ENCODE measurements at places on chromosomes 4 and X.

DNA sequence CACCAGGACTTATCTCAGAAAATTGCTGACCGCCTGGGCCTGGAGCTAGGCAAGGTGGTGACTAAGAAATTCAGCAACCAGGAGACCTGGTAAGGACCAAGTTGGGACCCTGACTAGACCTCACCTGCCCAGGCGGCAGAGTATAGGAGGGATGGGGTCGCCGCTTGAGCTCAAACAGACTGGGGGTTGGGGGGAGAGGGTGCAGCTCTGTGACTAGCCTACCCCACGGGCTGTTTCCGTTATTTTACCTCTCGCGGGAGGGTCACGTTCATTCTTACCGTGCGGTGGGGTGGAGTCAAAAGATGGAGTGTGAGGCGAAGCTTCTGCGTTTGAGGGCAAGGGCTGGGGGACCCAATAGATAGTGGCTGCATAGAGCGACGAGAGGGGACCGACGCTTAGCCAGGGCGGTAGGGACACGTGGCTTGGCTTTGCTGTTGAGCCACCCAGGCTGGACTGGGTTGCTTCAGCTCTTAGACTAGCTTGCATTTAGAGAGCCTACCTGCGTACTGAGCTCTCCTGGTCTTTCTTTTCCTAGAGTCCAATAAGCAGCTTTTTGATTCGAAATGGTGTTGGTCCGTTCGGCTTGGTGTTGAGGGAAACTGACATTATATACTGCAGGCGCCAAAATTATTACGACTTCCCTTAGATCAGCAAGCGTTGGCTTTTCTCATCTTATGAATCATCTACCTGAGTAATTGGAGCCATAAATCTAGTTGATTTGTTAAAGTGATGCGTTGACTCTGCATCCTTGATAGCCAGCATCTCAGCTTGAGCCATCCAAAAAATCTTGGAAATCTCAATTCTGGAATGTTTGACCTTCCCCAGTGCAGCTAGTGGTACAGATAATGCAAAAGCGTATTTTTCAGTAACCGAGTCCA lies 591 bp downstream of the PRPS1 start:
- peak; percentile 22 for DNase-seq

DNA sequence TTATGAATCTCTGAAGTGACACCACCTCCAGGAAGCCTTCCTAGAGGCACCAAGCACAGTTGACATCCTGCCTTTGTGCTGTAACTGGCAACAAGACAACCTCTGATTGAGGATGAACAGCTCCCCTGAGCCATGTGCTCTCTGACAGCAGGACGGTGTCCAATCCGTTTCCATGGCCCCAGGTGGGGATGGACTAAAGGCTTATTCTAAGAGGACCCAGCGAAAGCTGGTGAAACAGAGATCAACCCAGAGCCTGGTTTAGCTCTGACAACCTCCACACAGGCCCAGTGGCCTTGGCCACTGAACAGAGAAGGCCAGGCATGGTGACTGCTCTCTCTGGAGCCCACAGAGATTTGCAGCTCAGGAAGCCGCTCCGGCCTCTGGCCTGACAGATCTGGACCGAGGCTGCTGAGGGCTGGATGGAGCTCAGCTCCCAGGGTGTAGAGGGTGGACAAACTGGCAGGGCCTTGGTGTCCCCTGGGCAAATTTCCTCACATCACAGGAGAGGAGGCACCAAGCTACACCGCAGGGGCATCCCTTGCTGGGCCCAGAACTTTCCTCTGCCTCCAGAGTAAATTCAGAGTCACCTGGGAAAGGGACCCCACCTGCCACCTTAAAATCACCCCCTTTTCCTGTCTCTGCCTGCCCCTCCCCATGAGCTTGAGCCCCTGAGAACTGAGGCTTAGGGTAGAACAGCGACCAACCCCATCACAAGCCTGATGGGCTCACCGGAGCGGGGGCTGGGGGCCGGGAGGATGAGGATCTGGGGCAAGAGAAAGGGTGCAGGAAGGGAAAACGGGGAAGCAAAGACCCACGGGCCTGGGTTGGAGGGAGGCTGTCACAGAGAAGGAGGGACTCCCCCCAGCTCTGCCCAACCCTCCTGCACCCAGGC lies 40.2 kb downstream of the HMX1 start:
- no peak for DNase-seq

- no peak for DNase-seq
Measured at GRCh38 chr4:96136056-96136455, 296.2 kb downstream of the PDHA2 start.

DNA sequence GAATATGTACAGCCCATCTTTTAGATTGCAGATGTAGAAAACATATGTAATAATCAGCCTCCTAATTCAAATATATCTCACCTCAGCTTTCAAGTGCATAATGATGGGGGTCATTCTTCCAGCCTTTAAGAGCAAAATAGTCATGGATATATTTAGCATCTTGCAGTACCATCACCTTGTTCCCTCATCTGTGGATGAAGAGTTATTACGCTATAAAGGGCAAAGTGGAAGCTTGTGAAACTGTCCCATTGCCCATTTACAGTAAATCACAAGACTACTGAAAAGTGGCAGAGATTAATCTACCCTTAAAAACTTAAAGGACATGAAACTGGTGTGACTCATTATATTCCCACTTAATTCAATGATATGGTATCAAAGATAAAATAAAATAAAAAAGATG lies 979.7 kb upstream of the HS3ST1 start:
- DNase-seq, result no peak

DNA sequence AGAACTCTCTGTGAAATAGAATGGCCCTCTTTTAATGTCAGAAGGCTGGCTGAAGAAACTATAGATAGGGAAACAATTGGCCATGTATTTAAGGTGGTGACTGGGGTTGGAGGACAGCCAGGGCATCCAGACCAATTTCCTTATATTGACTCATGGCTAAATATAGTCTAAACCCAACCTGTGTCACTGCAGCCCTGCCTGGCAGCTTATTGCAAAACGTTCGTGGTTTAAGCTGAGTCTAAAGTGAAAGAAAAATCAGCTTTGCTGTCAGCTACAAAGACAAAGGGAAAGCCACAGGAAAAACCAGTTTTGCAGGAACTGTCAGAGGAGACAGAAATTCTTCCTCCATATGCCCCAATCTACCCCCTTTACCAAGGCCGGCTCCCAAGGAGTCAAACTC lies 902.8 kb upstream of the NDST4 start:
- no peak for DNase-seq

DNA sequence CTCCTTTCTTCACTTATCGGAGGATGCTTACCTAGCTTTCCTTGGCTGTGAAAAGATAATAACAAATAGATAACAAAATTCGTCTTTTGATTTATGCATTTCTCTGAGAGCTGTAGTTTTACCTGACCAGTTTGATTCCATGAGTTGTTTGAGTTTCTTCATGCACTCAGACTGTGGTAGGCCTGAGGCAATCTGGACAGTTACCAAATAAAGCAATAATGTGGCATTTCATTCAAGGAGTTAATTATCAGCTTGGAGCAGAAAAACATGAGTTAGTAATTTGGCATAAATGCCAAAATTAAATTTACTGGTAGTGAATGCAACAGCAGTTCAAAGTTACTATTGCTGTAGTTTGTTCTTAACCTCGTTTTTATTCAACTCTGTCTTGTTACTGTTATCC lies 53.5 kb downstream of the FABP2 start:
- DNase-seq, result no peak

DNA sequence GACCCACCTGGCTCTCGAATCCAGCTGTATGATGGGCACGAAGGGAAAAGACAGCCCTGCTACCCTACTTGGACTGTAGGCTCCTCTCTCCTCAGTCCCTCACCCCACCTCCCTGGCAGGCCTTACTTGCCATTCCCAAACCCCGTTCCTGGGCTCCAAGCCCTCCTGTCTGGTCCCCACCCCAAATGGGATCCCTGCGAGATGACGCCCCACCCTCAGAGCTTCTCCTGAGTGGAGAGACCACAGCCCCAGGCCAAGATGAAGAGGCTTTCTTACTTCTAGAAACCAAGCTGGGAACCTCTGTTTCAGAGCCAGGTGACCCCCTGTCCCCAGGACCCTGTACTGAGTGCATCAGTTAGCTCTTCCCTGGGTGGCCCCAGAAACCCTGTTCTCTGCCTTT lies 4.5 kb downstream of the NALF2 start:
- DNase-seq, result no peak

GRCh38 chrX:20595928-20596575 lies 329.3 kb upstream of the RPS6KA3 start:
- peak; percentile 4 for DNase-seq

DNA sequence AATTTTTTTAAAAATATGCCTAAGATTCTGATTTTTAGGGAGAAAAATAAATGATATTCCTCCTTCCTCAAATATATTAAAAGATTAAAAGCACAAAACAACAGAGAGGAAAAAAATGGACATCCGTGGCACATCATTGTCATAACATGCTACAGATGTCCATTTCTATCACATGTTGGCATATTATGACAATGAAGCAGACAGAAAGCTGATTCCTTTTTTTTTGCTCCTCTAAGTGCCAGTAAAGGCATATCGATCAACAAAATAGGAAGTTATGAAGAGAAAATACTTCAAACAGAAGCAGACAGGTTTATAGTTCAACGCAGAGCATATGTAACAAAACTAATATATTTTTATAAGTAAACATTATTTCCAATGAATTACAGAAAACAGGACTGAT lies 11.2 kb downstream of the KLHL8 start:
- no peak for DNase-seq

- no peak for DNase-seq
Measured at GRCh38 chrX:151902813-151903591, 9.7 kb upstream of the MAGEA4 start.

- no peak for DNase-seq
Measured at GRCh38 chr4:78734441-78735162, 41.5 kb upstream of the BMP2K start.

DNA sequence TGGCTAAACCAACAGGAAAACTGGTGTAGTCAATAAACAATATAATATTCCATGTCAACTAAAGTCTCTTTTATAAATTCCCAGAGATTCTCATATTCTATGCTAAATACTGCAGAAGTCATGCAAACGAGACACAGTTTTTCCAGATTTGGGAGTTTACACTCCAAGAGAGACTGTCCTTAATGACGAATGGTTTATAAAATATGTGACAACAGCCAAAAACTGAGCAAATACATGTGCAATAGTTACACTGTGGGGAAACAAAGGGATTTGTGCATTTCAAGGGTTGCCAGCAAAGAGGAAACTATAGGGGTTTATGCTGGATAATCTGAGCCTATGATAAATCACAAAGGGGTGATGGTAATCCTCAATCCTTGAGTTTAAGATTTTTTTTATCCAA lies 75.7 kb downstream of the GPC4 start:
- DNase-seq, result no peak

DNA sequence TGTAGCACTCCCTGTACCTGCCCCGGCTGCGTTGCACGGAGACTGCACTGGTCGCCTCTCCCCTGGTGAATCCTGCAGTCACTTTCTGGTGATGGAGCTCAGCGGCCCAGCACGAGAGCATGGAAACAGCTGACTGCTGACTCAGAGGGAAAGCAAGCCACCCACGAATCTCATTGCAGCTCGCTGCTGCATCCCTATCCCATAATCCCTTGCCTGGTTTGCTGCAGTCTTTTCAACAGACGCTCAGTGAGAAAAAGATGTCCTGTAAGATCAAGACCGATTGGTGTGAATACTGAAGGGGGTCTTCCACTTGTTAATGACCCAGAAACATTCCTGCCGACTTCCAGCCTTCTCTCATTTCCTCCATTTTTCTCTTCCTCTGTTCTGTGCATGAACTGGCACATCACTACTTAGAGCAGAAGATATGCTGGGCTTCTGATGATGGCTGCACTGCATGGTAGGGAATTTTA lies 52.9 kb downstream of the TRIM2 start:
- DNase-seq, result peak; percentile 20

GRCh38 chrX:69015156-69015555 lies 150.1 kb downstream of the PJA1 start:
- DNase-seq, result no peak

DNA sequence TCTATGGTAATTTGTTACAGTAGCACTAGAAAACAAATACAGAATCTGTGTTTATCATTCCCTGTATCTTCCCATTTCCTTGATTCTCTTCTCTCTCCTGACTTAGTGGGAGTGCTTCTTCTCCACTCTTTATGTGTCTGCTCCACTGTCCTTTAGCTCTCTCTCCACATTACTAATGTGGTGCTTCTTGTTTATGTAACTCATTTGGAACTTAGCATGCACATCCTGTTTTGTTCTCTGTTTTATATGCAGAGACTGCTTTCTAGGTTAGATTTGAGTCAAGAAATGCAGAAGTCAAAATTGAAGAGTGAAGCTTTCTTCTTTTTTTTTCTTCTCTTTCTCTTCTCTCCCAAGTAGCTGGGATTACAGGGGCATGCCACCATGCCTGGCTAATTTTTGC lies 25.9 kb downstream of the ADH1A start:
- DNase-seq, result no peak

DNA sequence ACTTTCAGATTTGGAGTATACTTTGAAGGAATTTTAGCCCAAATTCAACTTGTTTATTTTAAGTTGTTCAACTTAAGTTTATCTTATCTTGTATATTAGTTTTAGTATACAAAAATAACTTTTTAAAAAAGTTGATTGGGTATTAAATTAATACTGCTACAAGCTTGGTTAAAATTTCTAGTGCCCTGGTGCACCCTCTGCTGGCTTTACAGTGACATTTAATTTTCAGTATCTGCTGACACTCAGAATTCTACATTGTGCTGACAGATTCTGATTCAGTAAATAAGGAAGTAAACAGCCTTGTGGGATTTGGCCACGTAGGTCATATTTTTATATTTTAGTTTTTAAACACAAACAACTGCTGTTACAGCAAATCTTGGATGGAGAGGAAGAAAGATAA lies 2.9 kb downstream of the EDA start:
- no peak for DNase-seq

DNA sequence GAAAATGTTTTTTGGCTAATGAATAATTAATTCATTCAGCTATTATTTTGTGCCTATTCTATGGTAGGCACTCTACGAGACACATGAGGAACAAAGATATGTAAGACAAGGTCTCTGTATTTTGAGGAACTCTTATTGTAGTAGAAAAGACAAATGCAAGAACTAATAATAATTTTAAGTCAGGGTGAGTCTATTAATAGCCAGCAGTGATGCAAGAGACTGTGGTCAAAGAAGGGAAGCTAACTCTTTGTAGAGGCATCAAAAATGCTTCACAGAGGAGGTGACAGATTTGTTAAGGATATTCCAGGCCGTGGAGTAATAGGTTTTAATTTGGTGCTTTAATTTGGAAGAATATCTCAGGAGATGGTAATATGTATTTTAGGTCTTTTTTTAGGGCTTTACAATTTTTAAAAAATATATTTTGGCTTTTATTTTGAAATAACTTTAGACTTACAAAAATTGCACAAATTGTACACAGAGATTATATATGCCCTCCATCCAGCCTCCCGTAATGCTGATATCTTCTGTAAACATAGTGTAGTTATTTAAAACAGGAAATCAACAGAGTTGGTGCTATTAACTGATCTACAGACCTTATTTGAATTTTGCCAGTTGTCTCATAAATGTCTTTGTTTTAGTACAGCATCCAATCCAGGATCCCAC lies 48.1 kb downstream of the DCLK2 start:
- DNase-seq, result no peak

- no peak for DNase-seq
Measured at GRCh38 chrX:17414027-17414658, 39.1 kb downstream of the NHS start.

GRCh38 chrX:85611926-85612325 lies 232.5 kb upstream of the POF1B start:
- DNase-seq, result no peak

GRCh38 chrX:34805951-34806350 lies 136.6 kb upstream of the FAM47B start:
- no peak for DNase-seq

Measured in stimulated activated CD4-positive, alpha-beta T cell treated with anti-CD3 and anti-CD28 coated beads, Interleukin-12 subunit alpha, Interleukin-12 subunit beta, amount 100 ng/mL, for 4 hours (primary cell).